ENCODE measurements at places on chromosomes 4 and X.
A peak's percentile ranks its signal among the peaks of the same experiment; 100 is the strongest.

- peak; percentile 87 for DNase-seq
Observed at GRCh38 chrX:69615779-69616456, at the start of gene EDA. Gene EDA (plus strand): TSS chrX:69616113.

DNA sequence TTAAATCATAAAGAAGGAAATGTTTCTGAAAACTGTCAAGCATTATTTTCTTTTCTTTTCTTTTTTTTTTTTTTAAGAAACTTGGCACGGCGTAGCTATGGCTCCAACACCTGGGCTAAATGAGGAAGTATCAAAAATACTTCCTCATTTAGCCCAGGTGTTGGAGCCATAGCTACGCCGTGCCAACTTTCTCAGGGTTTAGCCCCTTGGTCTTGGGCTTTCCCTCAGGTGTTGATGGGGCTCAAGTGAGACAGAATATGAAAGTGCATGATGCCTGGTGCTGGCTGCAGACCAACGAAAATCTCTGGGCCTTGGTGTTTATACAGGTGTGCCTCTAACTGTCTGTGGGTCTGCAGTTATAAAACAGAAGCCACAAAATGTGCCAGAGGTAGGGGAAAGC, 132.7 kb downstream of the ARHGAP24 start:
- DNase-seq, result no peak

DNA sequence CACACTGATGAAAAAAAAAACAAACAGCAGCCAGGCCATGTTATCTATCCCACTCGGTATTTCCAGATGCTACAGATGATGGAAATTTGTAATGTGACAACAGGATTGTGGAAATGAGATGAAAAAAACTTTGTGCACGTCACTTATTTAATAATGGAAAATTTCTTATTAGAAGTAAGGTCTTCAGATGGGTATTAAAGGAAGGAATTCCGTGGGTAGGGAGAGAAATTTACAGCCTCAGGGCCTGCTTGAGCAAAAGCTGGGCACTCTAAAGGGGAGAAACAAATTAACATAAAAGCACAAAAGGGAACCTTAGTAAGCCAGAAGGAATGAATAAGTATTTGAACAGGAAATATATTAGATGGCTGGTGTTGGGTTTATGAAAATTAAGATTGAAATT, 4.2 kb upstream of the PKD2 start:
- DNase-seq, result no peak

- no peak for DNase-seq
Observed at GRCh38 chr4:154332681-154333421, 158.7 kb downstream of the DCHS2 start.

GRCh38 chr4:6971536-6972374, 62.1 kb downstream of the TBC1D14 start:
- DNase-seq, result no peak

DNA sequence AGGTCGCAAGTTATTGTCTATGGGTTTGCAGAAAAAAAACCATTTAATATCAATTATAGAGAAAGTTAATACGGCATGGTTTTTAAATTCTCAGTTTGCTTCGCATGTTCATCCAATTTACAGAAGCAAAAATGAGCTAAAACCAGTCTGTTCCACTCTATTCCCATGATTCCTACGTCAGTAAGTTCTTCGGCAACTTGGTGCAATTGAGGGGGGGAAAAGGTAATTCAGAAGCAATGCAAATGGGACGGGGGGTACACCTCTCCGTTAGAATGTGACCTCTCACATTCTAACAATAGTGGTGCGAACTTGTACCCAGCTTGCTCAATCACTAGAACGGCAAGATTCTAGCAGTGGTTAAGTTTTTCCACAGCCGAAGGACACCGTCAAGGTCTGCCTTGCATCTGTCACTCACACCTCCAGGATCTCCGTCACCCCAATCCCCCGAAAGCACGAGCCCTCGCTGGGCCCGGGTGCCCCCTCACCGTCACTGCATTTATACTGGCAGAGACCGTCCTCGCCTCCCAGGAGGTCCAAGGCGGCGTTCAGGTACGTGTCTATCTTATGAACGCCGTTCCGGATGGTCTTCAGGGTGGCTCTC, 653 bp downstream of the PLA2G12A start:
- peak; percentile 21 for DNase-seq
